Left hindlimb (tissue), 1 donor: ENCODE measurements at places on chromosomes 2 and 18.

- no peak for DNase-seq
Observed at GRCh38 chr18:64972545-64972944, 778.3 kb upstream of the CDH7 start.

GRCh38 chr2:54881759-54882158, 158.3 kb downstream of the EML6 start:
- DNase-seq = no peak

- no peak for DNase-seq
Observed at GRCh38 chr2:238233625-238234024, 6.2 kb downstream of the HES6 start.

GRCh38 chr18:9547782-9548181, 66.6 kb downstream of the PPP4R1 start:
- no peak for DNase-seq

DNA sequence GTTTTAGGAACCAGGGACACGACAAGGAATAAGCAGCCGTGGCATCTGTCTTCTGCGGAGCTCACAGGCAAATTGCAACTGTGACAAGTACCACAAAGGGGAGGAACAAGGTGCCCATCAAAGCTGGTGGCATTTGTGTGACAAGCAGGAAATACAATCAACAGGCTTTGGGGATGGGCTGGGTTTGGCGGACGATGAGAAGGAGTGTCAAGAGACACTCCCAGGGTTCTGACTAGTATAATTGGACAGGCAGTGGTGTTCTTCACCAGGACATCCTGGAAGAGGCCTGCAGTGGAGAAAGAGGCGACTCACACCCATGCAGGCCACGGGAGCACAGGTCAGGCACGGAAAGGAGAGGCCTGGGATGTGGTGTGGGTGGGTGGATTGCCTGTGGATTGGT, 14.2 kb upstream of the SPATA3 start:
- DNase-seq = no peak

GRCh38 chr18:62372156-62372555, 47.0 kb downstream of the TNFRSF11A start:
- DNase-seq = no peak

DNA sequence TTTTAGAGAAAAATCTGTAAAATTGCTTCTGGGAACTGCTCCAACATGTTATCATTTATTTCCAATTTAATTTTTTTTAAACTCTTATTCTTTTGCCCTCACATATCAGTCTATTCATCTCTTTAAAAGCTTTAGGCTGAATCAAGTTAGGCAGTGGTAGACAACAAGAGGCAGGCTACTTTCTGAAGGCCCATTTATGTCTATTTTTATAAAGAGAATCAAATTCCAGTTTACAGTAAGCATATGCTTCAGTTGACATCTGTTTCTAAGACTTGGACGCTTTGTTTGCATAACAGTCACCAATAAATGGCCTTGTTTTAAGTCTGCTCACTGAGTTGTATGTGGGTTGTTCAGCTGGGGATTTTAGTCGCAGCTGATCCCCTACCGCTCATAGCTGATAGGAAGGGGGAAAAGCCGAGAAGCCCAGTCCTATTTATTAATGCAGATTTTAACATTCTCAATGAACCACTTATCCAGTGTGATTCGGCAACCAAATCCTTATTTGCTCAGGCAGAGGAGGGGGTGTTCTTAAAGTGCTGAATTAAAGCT, 260.4 kb upstream of the SIX3 start:
- no peak for DNase-seq

GRCh38 chr2:46347648-46348280, 50.6 kb downstream of the EPAS1 start:
- no peak for DNase-seq

- no peak for DNase-seq
Observed at GRCh38 chr2:109472974-109473373, 140.8 kb downstream of the SEPTIN10 start.

DNA sequence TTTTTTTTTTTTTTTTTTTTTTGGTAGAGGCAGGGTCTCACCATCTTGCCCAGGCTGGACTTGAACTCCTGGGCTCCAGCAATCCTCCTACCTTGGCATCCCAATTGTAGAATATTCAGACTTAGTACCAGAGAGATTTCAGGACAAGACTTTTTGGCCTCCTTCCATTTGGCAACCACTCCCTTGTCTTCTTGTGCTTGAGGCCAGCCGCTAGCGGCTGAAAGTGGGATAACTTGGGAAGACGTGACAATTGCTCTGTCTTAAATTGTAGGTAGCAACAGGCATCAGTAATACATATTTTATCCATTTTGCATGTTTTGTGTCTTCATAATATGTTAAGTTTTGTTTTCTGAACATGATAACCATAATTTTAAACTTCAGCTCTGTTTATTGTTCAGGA, 53.3 kb upstream of the TTN start:
- no peak for DNase-seq

DNA sequence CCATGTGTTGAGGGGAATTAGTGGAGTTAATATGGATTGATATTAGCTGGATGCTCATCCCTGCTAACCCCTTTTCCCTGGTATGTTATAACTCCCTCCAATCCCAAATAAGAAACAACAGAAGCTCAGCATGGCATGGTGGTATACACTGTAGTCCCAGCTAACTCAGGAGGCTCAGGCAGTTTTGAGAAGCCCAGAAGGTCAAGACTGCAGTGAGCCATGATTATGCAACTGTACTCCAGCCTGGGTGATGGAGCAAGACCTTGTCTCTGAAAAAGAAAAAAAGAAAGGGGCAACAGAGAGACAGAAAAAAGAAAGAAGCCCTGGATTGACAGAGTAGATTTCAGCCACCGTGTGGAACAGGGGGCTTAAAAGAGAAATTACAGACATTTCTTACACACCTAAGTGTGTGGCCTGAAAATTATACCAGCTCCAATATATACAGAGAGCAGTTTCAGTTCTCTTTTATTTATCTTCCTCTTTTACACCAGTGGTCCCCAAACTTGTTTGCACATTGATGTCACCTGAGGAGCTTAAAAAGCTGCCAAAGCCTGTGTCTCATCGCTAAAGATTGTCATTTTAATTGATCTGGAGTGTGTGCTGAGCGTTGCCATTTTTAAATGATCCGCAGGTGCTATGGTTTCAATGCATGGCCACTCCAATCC, 203.6 kb downstream of the UBE2E3 start:
- no peak for DNase-seq

- DNase-seq = no peak
Observed at GRCh38 chr18:3886575-3887322, 436.8 kb downstream of the TGIF1 start.

- DNase-seq = no peak
Observed at GRCh38 chr2:128236491-128237035, 82.1 kb downstream of the HS6ST1 start.

DNA sequence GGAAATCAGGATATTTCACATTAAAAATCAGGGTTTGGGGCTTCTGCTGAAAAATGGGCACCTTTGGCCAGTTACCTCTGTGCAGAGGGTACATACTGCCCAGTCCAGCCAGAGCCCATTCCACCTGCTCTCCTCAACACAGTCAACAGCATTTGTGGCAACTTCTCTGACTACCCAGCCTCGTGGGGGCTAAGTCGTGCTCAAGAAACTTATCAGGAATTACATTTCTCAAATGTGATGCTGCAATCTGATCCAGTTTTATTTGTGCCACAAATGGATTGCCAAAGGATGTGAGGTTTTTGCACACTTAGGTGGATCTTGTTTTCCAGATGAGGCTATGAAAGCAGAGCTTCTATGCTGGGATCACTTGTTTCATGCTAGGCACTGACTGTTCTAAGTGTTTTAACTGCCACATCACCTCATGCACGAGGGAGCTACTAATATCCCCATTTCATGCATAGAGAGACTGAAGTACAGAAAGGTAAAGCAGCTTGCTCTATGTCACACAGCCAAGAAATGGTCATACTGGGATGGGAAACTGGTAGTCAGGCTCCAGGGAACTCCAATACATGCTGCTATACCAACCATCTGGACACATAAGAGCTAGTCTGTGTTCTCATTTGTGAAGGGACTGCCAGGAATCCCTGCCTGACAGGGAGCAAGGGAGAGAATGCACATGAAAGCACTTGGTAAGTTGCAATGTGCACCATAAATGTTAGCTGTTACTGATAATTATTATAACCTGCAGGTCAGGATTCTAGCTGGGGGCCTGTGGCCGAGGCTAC, 89.0 kb upstream of the HK2 start:
- no peak for DNase-seq
